ENCODE measurements at places on chromosomes 6 and 20. TPM values are rescaled to one million over a fixed set of nuclear protein-coding genes. Genes with fewer than 3 reads are reported as not detected.

Gene TINAG
- total RNA-seq, result not detected

Gene CYP39A1
- total RNA-seq, result not detected

Gene UBE3D
- 4.1 TPM for total RNA-seq

Gene PPP1R14C
- not detected for total RNA-seq

Gene APOM
- total RNA-seq, result 4.6 TPM

Gene LAMP5
- 0.11 TPM for total RNA-seq

Gene KCNK17
- not detected for total RNA-seq

Gene DEFB115
- total RNA-seq, result not detected

Gene KCNQ5
- 2.1 TPM for total RNA-seq

Gene FOXA2
- not detected for total RNA-seq

Gene CLPSL2
- not detected for total RNA-seq

Gene CD109
- total RNA-seq, result 0.75 TPM

Gene HSPA12B
- 0.08 TPM for total RNA-seq

Gene CRISP2
- not detected for total RNA-seq

Gene LTB
- total RNA-seq, result 244 TPM

Gene PLCB4
- not detected for total RNA-seq

Gene MYLK2
- total RNA-seq, result not detected

Gene TSPYL1
- 225 TPM for total RNA-seq

Gene EYS
- not detected for total RNA-seq

Gene KCNG1
- total RNA-seq, result not detected

Gene PRDM13
- total RNA-seq, result not detected

Gene COL19A1
- total RNA-seq, result not detected

Gene SLC16A10
- total RNA-seq, result 13.4 TPM

Gene ARMH2
- total RNA-seq, result not detected

Gene BTN1A1
- total RNA-seq, result not detected

Gene DEFB119
- total RNA-seq, result not detected

Gene KHDC1L
- total RNA-seq, result not detected

Gene BMP6
- not detected for total RNA-seq

Data from CD4-positive, alpha-beta T cell (primary cell).